ENCODE measurements at places on chromosomes 5 and 9.

- no peak for DNase-seq
These were observed 32.0 kb downstream of the PTBP3 start for GRCh38 chr9:112301420-112301819.

DNA sequence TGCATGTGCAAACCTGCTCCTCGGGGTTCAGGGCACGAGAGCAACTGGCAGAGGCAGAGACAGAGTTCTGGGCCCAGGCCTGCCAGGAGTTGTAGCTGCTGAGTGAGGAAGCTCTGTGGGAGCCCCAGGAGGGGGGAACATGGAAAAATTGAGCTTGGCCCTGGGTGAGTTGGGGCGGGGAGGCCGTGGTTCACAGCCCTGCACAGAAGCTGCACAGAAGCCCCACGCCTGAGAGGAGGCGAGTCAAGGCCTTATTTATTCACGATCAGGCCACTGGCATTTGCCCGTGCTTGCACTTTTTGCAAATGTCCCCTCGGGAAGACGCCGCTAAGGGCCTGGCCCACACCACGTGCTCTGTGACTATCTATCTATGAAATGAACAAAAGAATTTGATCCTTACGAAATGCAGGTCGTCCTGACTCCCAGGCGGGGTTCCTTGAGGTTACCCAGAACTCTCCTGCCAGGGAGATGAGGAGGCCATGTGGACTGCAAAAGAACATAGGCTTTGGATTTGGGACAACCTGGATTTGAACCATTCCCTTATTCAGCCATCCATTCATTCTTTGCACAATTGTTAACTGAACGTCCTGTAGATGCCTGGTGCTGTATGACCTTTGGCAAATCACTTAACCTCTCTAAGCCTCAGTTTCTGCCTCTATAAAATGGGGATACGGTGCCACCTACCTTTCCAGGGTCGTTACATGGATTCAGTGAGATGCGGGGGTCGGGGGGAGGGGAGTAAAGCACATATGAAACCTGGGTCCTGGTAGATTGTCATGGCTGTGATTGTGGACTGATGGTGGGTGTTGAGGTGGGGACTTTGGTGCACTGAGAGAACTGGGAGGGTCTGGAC lies 17.9 kb downstream of the COL27A1 start:
- no peak for DNase-seq

DNA sequence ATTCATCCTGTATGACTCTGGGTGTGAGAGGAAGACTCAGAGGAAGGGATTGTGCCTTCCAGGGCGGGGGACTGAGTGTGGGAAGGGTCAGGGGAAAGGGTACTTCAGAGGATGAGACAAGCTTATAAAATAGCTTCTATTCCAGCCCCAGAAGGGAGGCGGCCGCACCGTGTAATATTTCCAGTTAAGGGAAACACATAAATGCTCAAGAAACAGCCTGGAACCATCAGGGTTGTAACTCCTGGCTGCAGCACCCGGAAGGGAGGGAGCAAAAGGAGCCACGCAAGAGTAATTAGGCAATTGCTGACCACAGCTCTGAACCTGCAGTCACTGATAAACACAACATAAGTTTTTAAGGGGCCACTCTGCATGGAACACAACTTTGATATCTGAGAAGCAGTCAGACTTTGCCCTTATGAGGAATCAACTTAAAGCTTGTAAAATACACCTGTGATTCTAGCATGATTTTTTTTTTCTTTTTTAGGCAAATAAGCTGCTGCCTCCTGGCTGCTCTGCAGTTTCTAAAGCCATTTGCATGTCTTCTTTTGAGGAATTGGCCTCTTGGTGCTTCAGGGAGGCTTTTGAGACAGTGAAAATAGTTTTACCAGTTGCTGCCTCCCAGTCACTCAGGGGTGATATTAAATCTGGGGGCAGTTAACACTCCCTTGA lies 382.7 kb downstream of the ENC1 start:
- DNase-seq, result no peak

DNA sequence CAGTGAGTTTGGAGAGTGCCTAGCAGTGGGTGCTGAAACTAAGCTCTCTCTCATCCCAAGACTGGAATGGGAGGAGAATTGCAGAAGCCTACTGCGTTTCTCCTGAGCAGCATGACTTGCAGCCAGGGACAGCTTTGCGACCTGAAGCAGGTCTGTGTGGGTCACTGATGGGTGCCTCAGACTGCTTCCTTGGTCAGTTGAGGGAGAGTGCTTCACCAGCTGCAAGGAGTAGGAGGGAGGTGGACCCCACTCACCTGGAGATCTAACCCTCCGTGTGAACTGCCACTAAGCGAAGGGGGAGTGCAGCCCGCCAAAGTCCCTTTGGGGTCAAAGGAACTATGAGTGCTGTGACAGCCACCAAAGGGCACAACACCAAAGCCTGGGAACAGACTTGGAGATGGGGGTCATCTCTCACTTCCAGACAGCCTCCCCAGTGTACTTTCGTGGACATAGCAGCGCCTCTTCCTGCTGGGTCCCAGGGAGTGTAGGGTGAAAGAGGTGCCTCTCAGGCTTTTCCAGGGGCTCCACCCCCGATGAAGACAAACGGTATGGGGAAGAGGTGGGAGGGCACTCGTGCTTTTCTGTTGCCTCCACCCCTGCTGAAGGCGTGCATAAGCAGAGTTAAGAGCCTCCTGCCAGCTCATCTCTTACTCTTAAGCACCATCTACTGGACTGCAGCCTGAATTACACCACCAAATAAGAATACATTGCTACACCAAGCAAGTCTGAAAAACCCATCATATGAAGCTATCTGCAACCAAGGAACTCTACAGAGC lies 34.3 kb upstream of the MACIR start:
- peak; percentile 35 for DNase-seq

DNA sequence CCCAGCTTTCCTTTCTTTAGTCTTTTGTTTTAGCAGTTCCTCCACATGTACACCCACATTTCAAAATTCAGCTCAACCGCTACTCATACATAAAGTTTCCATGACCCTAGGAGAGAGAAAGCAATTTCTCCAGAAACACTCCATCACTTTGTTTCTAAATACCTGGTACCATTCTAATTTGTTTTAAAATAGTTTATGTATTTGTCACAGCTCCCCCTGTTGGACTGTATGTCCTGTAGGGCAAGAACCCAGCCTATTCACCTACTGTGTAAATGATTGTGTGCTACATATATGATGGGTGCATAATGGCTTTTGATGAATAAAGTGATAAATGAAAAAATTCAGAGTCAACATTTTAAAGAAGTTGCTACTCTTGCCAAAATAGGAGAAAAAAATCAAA lies 139.1 kb downstream of the COX7C start:
- DNase-seq, result no peak

- no peak for DNase-seq
These were observed 46.8 kb downstream of the FREM1 start for GRCh38 chr9:14863402-14863801.

DNA sequence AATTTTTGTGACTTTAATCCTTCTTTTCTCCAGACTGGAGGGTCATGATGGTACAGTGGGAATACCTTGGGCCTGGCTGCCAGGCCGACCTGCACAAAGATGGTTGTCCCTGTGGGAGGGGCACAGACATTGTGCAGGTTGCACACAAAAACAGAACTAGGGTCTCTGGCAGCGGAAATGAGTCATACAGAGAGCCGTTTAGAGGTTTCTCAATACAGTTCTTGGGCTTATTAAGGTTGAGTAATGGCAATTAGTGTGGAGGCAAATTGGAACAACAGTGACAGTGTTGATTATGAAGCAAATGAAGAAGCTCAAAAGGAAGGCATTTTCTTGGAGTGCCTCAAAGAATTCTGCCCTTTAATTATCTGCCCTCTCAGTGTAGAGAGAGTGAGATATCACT lies 173.6 kb downstream of the TENT4A start:
- DNase-seq, result no peak

DNA sequence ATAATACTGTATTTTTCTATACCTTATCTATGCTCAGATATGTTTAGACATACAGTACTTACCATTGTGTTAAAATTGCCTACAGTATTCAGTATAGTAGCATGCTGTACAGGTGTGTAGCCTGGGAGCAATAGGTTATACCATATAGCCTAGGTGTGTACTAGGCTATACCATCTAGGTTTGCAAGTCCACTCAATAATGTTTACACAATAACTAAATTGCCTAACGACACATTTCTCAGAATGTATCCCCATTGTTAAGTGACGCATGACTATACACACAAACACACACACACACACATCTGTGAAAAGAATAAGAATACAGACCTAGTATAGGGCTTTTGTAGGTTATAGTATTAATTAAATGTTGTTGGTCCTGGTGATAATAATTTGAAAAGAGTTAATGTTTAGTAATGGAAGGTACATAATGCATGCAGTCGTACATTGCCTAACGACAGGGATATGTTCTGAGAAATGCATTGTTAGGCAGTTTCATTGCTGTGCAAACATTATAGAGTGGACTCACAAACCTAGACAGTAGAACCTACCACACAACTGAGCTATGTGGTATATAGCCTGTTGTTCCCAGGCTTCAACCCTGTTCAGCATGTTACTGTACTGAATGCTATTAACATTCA lies 13.6 kb downstream of the TDRD7 start:
- no peak for DNase-seq

- no peak for DNase-seq
These were observed 168.7 kb downstream of the ENC1 start for GRCh38 chr5:74471875-74472274.

GRCh38 chr5:165334201-165334600 lies 1828.8 kb downstream of the MAT2B start:
- no peak for DNase-seq

GRCh38 chr5:96329886-96330529 lies 103.0 kb downstream of the PCSK1 start:
- no peak for DNase-seq

- DNase-seq, result no peak
These were observed 214.5 kb downstream of the AUH start for GRCh38 chr9:91147079-91147708.

DNA sequence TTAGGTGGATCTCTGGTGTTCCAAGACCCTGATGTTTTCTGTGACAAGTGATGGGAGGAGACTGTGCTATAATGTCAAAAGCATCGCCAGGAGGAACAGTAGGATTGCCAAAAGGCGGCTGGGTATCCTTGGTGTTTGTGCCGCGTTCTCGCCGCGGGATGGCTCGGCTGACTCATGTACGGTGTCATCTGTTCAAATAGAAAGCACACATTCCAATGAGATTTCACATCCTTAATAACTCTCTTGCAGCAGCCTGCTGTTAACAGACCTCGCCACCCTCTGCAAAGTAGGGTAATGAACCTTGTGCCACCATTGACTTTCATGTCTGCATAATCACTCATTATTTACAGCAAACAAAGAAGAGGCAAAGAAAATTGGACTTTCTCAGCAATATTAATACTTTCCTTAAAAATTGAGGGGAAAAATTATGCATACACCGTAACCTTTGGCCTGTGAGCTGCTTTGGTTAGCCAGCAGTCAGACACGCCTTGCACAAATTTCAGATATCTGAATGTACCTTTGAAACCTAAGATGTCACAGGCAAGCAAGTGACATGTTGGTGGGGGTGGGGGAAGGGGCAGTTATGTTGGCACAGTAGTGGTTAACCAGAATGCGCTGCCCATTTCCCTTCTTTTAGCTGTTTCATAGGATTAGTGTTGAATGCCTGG lies 289.4 kb downstream of the EFNA5 start:
- no peak for DNase-seq

- DNase-seq, result no peak
These were observed 276.7 kb upstream of the KIF2A start for GRCh38 chr5:62029303-62029702.

GRCh38 chr9:116101516-116101915 lies 52.1 kb upstream of the PAPPA start:
- no peak for DNase-seq
